CD4-positive, alpha-beta T cell treated with Interleukin-2 at 100 ng/mL for 4 hours (primary cell): ENCODE measurements at places on chromosomes 16 and 17.

DNA sequence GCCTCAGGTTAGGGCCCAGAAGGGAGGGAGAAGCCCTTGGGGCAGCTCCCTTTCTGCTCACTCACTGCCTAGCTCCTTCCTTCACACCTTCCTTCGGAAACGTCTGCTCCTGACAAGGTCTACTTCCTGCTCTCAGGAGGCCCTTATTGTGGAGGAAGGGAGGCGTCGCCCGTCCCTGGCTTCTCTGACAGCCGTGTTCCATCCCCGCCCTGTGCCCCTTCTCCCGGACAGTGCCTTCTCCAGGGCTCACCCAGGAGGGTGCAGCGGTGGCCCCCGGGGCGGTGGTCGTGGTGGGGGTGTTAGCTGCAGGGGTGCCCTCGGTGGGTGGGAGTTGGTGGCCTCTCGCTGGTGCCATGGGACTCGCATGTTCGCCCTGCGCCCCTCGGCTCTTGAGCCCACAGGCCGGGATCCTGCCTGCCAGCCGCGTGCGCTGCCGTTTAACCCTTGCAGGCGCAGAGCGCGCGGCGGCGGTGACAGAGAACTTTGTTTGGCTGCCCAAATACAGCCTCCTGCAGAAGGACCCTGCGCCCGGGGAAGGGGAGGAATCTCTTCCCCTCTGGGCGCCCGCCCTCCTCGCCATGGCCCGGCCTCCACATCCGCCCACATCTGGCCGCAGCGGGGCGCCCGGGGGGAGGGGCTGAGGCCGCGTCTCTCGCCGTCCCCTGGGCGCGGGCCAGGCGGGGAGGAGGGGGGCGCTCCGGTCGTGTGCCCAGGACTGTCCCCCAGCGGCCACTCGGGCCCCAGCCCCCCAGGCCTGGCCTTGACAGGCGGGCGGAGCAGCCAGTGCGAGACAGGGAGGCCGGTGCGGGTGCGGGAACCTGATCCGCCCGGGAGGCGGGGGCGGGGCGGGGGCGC is 231.9 kb downstream of the SEC14L1 start:
- peak; percentile 54 for DNase-seq

- DNase-seq, result peak; percentile 5
Observed at GRCh38 chr16:73122604-73123391, 74.9 kb upstream of the ZFHX3 start.

GRCh38 chr17:42288803-42289610 is 709 bp downstream of the STAT5A start:
- DNase-seq, result peak; percentile 49

DNA sequence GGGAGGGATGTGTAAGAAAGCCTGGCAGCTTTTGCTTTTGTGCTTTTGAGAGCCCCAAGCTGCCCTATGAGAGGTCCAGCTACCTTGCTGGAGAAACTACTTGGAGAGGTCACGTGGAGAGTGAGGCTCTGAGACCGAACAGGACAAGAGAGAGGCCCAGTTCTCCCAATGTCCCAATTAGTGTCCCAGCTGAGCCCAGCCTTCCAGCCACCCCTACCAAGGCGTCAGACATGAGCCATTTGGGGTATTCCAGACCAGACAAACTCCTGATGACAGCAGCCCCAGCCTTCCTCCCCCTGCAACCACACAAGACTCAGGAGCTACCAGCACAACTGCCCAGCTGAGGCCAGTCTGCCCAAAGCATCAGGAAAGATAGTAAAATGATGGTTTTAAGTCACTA is 35.0 kb downstream of the NKD1 start:
- no peak for DNase-seq

- no peak for DNase-seq
Observed at GRCh38 chr17:43940630-43941029, 1.6 kb downstream of the PPY start.

DNA sequence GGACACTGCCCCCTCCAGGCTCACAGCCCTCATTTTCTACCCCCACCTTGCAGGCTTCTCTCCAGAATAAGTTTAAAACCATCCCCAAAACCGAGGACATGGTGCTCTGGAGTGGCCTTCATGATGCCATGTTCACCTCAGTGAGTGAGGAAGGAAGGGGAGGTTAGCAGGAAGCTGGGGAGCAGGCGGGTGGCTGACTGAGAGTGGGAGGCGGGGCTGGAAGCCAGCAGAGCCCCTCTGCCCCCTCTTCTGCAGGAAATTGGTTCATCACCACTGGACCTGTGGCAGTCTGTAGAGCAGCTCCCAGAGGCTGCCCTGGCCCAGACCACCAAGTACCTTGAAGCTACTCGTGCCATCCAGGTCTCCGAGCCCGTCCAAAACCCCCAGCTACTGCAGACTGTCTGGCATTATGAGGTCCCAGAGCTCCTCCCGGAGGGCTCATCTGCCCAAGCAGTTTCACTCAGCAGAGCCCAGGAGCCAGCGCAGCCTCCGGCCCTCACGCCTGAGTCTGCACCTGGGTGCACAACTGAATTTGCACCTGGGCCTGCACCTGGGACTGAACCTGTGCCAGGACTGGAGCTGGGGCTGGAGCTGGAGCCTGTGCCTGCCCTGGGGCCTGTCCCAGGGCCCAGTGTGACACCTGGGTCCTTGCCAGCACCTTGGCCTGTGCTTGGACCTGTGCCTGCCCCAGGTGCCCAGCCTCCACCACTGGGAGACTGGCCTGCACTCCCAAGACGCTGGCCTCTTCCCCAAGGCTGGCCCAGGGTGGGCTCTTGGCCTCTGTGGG is 19.0 kb downstream of the C16orf96 start:
- DNase-seq, result no peak
